ENCODE measurements at places on chromosomes 11 and 22. TPM values are rescaled to one million over a fixed set of nuclear protein-coding genes. Genes with fewer than 3 reads are reported as not detected.

DNA sequence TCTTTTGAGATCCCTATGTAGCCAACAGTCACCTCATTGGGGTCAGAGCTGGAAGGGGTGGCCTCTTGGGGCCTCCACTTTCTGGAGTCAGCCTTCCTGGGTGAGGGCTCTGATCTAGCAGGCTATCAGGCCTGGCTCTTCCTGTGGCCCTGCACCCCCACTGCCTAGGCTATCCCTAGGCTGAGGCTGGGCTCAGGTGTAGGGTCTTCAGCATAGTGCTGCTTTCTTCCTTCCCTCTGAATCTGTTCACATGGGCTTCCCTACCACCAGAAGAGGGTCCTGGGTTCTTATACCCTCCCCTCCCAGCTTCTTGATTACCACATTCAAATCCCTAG, 456 bp upstream of the SPI1 start:
- H3K27ac ChIP-seq, result no peak overlapping the region
- no peaks in the 10 kb centered on the region for H3K36me3 ChIP-seq
- no peak overlapping the region for H3K4me3 ChIP-seq
- no peak for DNase-seq

GRCh38 chr11:73177380-73177777, 35.3 kb upstream of the FCHSD2 start:
- no peaks in the 10 kb centered on the region for H3K4me1 ChIP-seq
- DNase-seq, result no peak
- H3K27ac ChIP-seq, result no peak overlapping the region

GRCh38 chr22:41481925-41482318, 13.0 kb downstream of the ACO2 start:
- no peak overlapping the region for H3K4me3 ChIP-seq
- DNase-seq, result no peak
- H3K36me3 ChIP-seq, result peaks cover 2% of the 10 kb centered on the region
- H3K4me1 ChIP-seq, result peaks cover 29% of the 10 kb centered on the region
- H3K27me3 ChIP-seq, result no peaks in the 10 kb centered on the region

DNA sequence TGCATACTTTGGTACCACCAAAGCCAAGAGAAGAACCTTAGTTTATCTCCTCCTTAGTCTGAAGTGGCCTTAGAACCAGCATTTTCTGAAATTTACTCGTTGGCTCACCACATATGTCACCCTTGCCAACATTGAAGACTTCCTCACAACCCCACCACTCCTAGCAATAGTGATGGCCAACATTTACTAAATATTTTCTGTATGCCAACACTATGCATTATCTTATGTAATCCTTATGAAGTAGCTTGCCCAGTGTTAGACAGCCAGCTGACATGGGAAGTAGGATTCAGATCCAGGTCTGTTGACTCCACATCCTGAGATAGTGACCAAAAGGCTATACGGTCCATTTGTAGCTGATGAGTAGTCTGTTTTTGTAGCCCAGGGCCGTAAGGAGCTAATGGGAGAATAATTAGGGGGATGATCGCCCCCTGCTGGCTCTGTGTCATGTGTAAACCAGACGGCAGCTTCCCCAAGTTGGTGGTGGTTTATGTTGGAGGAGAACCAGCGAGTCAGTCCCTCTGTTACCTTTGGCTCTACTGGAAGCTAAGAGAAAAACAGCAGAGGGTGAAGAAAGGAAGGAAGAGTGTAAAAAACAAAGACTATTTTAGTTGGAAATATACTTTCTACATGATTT, 120.5 kb upstream of the RASSF10 start:
- H3K27me3 ChIP-seq, result peaks cover 4% of the 10 kb centered on the region
- no peaks in the 10 kb centered on the region for H3K4me1 ChIP-seq
- no peak overlapping the region for H3K4me3 ChIP-seq
- H3K36me3 ChIP-seq, result no peaks in the 10 kb centered on the region
- peak; percentile 82 for DNase-seq
- H3K27ac ChIP-seq, result no peak overlapping the region

The NFAM1 gene
- 0.11 TPM for total RNA-seq

The HDHD5 gene
- 69.0 TPM for total RNA-seq

The TBX10 gene
- total RNA-seq, result not detected

- no peaks in the 10 kb centered on the region for H3K36me3 ChIP-seq
Measured at GRCh38 chr11:76315182-76315853, 65.6 kb downstream of the THAP12 start.

The SULT4A1 gene
- 0.07 TPM for total RNA-seq

Measured in activated CD4-positive, alpha-beta T cell treated with anti-CD3 and anti-CD28 coated beads for 36 hours (primary cell).